ENCODE measurements at places on chromosomes 4 and X. TPM values are rescaled to one million over a fixed set of nuclear protein-coding genes. Genes with fewer than 3 reads are reported as not detected.

The KIAA0232 gene
- total RNA-seq: 9.4 TPM

The ADH1A gene
- total RNA-seq: not detected

The ARL9 gene
- 0.37 TPM for total RNA-seq

The PDLIM5 gene
- 34.3 TPM for total RNA-seq
